ENCODE measurements at places on chromosomes 7 and 10.

GRCh38 chr7:26858241-26858715 lies 6.1 kb downstream of the SKAP2 start:
- DNase-seq: no peak

GRCh38 chr7:131921016-131921415 lies 364.6 kb upstream of the PODXL start:
- DNase-seq: no peak

- DNase-seq: no peak
These were observed 234.3 kb upstream of the TEX47 start for GRCh38 chr7:89029864-89030263.

DNA sequence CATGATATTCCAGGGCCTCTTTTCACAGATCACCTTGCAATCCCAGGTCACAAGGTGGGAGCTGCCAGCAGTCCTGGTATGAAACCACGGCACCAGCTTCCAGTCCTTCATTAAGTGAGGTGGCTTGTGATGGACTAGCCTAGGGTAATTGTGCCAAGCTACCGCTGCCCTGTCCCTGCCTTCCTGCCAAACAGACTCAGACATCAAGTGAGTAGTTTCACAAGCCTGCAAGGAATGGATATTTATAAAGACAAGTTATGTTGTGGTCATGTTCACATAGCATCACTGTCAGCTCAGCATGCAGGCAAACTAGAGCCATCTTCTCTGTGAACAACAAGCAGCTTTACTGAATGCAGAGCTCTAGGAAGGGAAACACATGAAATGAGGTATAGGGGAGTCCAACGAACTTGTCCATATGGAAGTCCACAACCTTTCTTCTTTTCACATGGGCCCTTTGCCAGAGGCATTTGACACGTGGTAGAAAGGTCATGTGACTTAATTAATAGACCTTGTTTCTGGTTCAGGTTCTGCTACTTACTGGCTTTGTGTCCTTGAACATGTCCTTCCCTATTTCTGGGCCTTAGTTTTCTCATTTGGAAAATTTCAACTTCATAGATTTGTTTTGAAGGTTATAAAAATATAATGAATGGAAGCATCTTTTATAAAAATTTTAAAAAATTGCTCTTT lies 1061.2 kb downstream of the KCNMA1 start:
- DNase-seq: no peak

- no peak for DNase-seq
These were observed 27.4 kb upstream of the CCDC7 start for GRCh38 chr10:32418572-32418971.

- no peak for DNase-seq
These were observed 7.6 kb downstream of the TACR2 start for GRCh38 chr10:69409176-69409495.

- DNase-seq: no peak
These were observed 695.6 kb upstream of the IGFBP3 start for GRCh38 chr7:46616636-46617035.

GRCh38 chr7:151491859-151492258 lies 27.8 kb downstream of the RHEB start:
- DNase-seq: no peak

- DNase-seq: no peak
These were observed 7.7 kb downstream of the UBTD1 start for GRCh38 chr10:97506199-97506991.

DNA sequence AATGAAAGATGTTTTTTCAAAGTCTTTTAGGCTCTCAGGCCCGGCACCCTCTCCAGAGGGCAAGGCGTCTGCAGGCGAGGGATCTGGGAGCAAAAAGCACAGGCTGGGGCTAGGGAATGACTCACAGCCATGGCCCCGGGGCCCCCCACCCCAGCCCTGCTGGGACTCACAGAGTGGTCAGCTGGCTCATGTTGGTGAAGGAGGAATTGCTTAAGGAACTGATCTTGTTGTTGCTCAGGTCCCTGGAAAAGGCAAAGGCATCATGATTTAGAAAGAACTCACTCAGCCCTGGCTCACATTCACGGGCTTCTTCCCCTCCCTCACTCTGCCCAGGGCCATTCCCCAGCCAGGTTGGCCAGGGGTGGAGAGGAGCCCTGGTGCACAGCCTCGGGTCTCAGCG lies 151.5 kb downstream of the SLIT1 start:
- DNase-seq: no peak
